ENCODE measurements at places on chromosomes 1 and 21.

GRCh38 chr1:202315576-202316168 lies 26.1 kb downstream of the UBE2T start:
- peak; percentile 35 for DNase-seq

GRCh38 chr1:205373022-205373797 lies 16.5 kb upstream of the KLHDC8A start:
- no peak for DNase-seq

- DNase-seq, result no peak
Observed at GRCh38 chr1:85616364-85616705, 35.8 kb downstream of the CCN1 start.

- DNase-seq, result no peak
Observed at GRCh38 chr1:234188454-234188792, 184.8 kb upstream of the COA6 start.

DNA sequence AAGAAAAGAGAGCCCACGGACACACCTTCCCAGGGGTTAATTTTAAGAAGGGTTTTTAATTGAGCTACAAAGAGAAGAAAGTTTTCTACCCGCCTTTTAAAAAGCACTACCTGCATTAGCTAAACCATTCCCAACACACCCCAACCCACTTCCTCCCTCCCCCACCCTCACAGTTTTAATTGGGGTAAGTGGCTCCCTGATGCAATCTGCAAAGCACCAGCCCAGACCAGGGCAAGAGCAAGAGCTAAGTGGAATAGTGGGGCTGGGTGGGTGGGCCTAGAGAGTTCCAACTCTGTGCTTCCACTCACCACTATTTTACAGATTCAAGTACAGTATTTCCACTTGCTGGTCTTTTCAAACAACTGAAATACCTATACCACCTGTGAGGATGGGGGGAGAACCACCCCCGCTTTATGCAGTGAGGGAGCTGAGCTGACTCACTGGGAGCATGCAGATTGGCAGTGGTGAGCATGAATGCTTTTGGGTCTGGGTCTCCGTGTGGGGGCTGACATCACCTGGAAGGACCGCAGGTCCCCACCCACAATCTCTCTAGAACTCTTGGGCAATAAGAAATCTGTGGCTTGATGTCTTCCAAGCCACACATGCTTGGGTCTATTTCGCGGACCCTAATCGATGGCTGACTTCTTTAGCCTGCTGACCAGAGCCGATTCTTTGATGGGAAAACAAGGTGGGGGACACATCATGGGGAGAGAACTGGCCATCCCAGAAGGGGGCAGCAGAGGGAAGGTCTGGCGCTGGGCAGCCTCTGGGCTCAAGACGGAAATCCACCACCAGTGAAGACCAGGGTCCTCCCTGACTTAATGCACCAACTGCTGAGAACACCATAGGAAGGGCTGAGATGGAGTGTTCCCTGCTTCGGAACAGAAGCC lies 95.5 kb downstream of the SSBP3 start:
- no peak for DNase-seq

- no peak for DNase-seq
Observed at GRCh38 chr1:170122366-170122765, 23.4 kb upstream of the NTMT2 start.

- no peak for DNase-seq
Observed at GRCh38 chr1:203025686-203026030, 633 bp upstream of the PPFIA4 start.

DNA sequence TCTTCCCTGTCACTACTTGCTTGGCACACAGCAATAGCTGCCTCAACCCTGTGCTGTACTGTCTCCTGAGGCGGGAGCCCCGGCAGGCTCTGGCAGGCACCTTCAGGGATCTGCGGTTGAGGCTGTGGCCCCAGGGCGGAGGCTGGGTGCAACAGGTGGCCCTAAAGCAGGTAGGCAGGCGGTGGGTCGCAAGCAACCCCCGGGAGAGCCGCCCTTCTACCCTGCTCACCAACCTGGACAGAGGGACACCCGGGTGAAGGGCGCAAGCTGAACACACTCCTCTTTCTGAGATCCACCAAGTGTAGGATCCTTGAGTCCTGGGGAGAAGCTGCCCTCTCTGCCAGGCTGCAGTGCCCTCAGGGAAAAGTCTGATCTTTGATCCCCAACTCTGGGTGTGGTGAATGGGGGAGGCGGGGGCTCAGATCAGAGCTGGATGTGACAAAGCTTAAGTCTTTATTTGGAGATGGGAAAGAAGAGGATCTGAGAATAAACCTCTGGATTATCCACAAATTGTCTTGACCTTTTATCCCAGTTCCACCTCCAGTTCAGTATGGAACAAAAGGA lies 1.2 kb downstream of the RXFP4 start:
- no peak for DNase-seq

- DNase-seq, result no peak
Observed at GRCh38 chr1:178457651-178458050, 39.1 kb downstream of the CLEC20A start.
